ENCODE measurements at places on chromosomes 5 and 9. TPM values are rescaled to one million over a fixed set of nuclear protein-coding genes. Genes with fewer than 3 reads are reported as not detected.

ALDH1A1 gene
- total RNA-seq: 1.0 TPM

C8G gene
- total RNA-seq: 0.77 TPM

FAT2 gene
- not detected for total RNA-seq

FBXO38 gene
- total RNA-seq: 74.2 TPM

CD14 gene
- 8.8 TPM for total RNA-seq

SLC34A1 gene
- total RNA-seq: not detected

GRCh38 chr9:134837529-134837928 lies 43.1 kb upstream of the FCN2 start:
- H3K4me1 ChIP-seq: no peaks in the 10 kb centered on the region
- no peak overlapping the region for H3K27ac ChIP-seq
- no peaks in the 10 kb centered on the region for H3K36me3 ChIP-seq

DNA sequence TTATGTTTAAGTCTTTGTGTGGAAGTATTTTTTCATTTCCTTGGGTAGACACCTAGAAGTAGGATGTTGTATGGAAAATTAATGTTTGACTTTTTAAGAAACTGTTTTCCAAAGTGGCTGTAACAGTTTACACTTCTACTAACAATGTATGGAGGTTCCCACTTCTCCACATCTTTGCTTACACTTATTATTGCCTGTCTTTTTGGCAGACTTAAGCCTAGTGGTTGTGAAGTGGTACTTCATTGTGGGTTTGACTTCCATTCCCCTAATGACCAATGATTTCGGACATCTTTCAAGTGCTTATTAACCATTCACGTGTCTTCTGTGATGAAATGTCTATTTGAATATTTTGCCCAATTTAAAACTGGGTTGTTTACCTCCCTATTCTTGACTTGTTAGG lies 91.5 kb upstream of the CDKN2B start:
- H3K36me3 ChIP-seq: no peaks in the 10 kb centered on the region
- no peaks in the 10 kb centered on the region for H3K27me3 ChIP-seq
- no peak overlapping the region for H3K4me3 ChIP-seq
- no peaks in the 10 kb centered on the region for H3K4me1 ChIP-seq
- no peak overlapping the region for H3K27ac ChIP-seq

GRCh38 chr5:1735320-1735970 lies 64.2 kb downstream of the MRPL36 start:
- H3K27me3 ChIP-seq: no peaks in the 10 kb centered on the region
- no peak for DNase-seq

- no peaks in the 10 kb centered on the region for H3K27me3 ChIP-seq
- no peaks in the 10 kb centered on the region for H3K4me1 ChIP-seq
- no peak overlapping the region for H3K4me3 ChIP-seq
- H3K36me3 ChIP-seq: no peaks in the 10 kb centered on the region
- DNase-seq: no peak
Observed at GRCh38 chr9:132426639-132427414, 16.8 kb downstream of the CFAP77 start.

- DNase-seq: no peak
- no peaks in the 10 kb centered on the region for H3K4me1 ChIP-seq
- no peaks in the 10 kb centered on the region for H3K27me3 ChIP-seq
- H3K36me3 ChIP-seq: no peaks in the 10 kb centered on the region
- no peak overlapping the region for H3K4me3 ChIP-seq
Observed at GRCh38 chr5:27652505-27652904, 614.1 kb upstream of the CDH9 start.

DNA sequence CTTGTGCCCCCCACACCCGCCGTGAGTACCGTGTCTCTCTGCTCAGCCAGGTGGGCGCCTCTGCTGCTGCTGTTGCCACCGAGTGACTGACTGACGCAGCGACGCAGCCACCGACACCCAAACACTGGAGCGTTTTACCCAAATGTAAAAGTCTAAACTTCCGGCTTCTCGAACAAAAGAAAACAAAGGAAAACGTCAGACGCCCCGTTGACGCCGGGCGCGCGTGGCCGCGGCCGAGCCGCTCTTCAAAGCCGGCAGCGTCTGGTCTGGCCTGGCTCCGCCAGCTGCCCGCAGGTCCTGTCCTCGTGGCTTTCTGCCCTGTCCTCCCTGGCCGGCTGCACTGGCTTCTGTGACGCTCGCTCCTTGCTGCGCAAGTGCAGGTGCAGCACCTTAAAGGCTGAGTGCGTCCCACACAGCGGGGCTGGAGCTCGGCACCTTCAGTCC lies 41.4 kb upstream of the CLPTM1L start:
- H3K4me1 ChIP-seq: peaks cover 22% of the 10 kb centered on the region
- peak; percentile 89 for DNase-seq
- no peaks in the 10 kb centered on the region for H3K36me3 ChIP-seq
- H3K4me3 ChIP-seq: peak overlapping the region; percentile 94

- H3K4me3 ChIP-seq: no peak overlapping the region
- H3K27ac ChIP-seq: no peak overlapping the region
- no peak for DNase-seq
- no peaks in the 10 kb centered on the region for H3K27me3 ChIP-seq
- H3K4me1 ChIP-seq: no peaks in the 10 kb centered on the region
Observed at GRCh38 chr9:69385581-69386033, 60.6 kb downstream of the ENTREP1 start.

- H3K27ac ChIP-seq: no peak overlapping the region
- no peaks in the 10 kb centered on the region for H3K36me3 ChIP-seq
- H3K27me3 ChIP-seq: no peaks in the 10 kb centered on the region
- H3K4me3 ChIP-seq: no peak overlapping the region
- DNase-seq: no peak
Observed at GRCh38 chr5:56693220-56693579, 122.1 kb upstream of the MAP3K1 start.

DNA sequence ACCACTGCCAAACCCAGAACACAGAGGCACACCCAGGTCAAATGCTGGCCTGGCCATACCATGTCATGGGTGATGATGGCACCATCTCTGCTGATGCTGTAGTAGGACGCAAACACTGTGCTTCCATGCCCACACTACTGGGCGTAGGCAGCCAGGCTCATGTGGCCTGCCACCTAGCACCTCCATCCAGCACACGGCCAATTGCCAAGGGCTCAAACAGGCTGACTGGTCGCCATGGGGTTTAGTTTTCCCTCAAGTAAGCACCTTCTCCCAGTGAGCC lies 39.4 kb downstream of the BICD2 start:
- H3K36me3 ChIP-seq: no peaks in the 10 kb centered on the region
- no peak overlapping the region for H3K4me3 ChIP-seq
- no peaks in the 10 kb centered on the region for H3K4me1 ChIP-seq
- no peaks in the 10 kb centered on the region for H3K27me3 ChIP-seq
- no peak overlapping the region for H3K27ac ChIP-seq

GRCh38 chr9:7405924-7406604 lies 393.5 kb downstream of the DMAC1 start:
- H3K4me3 ChIP-seq: no peak overlapping the region
- H3K4me1 ChIP-seq: no peaks in the 10 kb centered on the region
- no peak for DNase-seq
- no peaks in the 10 kb centered on the region for H3K36me3 ChIP-seq
- H3K27ac ChIP-seq: no peak overlapping the region

- no peak for DNase-seq
- H3K27ac ChIP-seq: no peak overlapping the region
- no peaks in the 10 kb centered on the region for H3K36me3 ChIP-seq
Observed at GRCh38 chr9:124251605-124252378, 6.0 kb upstream of the NEK6 start.

DNA sequence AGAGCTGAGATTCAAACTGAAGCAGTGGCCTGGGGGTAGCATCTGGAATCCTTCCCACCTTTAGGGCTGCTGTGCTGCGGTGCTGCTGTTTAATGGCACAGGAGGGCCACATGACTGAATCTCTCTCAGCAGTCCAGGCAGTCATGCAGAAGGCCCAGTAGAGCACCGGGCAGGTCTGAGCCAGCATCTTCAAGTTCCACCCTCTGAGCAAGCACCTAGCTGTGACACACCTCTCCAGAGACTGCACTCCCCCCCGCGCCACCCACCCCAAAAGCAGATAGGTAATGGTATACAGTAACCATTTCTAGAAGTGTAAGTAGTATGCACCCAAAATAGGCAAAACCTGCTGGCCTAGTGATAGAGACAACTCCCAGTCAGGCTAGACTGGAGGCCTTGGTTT lies 8.2 kb downstream of the IL4 start:
- H3K27ac ChIP-seq: no peak overlapping the region
- no peaks in the 10 kb centered on the region for H3K4me1 ChIP-seq
- H3K4me3 ChIP-seq: no peak overlapping the region
- H3K27me3 ChIP-seq: no peaks in the 10 kb centered on the region
- no peaks in the 10 kb centered on the region for H3K36me3 ChIP-seq
- no peak for DNase-seq

- peak; percentile 30 for DNase-seq
- H3K4me3 ChIP-seq: no peak overlapping the region
Observed at GRCh38 chr5:134545070-134545868, 19.8 kb downstream of the JADE2 start.

DNA sequence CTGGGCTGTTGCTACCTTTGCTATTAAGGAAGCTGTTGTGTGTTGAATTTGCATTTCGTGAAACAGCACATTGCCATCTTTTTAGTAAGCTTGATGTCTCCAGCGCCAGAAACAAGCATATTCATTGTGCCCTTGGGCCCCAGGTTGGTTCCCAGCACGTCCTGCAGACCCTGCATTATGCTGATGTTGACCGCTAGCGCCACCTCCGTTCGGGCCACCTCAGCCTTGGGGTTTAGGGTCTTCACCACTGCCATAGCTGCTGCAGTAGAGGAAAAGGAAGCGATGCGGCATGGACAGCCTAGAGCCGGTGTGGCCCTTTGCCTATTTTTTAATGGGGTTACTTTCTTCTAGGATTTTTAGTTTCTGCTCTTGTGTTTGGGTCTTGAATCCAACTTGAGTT lies 23.8 kb upstream of the OTULIN start:
- no peaks in the 10 kb centered on the region for H3K4me1 ChIP-seq
- no peak overlapping the region for H3K4me3 ChIP-seq
- H3K27ac ChIP-seq: no peak overlapping the region
- no peaks in the 10 kb centered on the region for H3K36me3 ChIP-seq

DNA sequence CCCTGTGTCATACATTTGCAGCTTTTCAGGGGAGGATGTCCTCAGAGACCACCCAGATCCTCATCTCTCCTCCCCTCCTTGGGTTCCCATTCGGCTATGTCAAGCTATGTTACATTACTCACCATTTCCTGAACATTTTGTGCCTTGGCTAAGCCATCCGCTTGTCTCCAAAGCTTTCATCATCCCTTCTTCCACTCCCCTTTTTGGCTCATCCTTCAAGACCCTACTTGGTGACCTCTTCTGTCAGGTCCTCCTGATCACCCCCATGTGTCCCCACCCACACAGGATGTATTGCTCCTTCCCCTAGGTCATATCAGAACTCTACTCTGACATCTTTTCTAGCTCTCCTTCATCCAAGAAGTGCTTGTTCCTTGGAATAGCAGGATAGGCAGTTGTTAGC lies 81.8 kb downstream of the BOD1 start:
- no peaks in the 10 kb centered on the region for H3K27me3 ChIP-seq
- no peak overlapping the region for H3K27ac ChIP-seq
- no peak for DNase-seq
- H3K4me1 ChIP-seq: no peaks in the 10 kb centered on the region
- no peaks in the 10 kb centered on the region for H3K36me3 ChIP-seq

Data from naive thymus-derived CD4-positive, alpha-beta T cell (primary cell).